ENCODE measurements at places on chromosomes 7 and 10.

GRCh38 chr10:24414597-24414996 lies 205.7 kb downstream of the KIAA1217 start:
- no peak for DNase-seq

GRCh38 chr7:40680657-40681056 lies 545.9 kb downstream of the SUGCT start:
- DNase-seq, result no peak

GRCh38 chr7:46186131-46186530 lies 265.1 kb upstream of the IGFBP3 start:
- no peak for DNase-seq

DNA sequence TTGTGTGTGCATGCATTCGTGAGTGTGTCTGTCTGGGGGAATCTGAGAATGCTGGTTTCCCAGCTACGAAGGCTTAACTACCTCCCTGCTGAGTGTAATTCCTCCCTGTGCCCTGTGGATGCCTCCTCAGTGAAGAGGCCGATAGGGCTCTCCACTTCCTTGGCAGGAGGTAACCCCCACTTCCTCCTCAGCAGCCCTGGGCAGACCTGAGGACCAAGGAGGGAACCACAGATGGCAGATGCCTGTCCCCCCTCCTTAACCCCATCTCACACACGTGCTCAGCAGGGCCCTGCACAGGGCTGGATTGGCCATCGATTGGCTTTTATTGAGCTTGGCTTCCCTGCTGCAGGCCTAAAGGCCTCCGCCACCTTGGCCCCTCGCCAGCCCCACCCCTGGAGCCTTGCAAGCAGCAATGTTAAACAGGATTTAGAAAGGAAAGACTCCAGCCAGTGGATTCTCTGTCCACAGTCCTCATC lies 45.6 kb upstream of the LRRC4 start:
- no peak for DNase-seq

- DNase-seq, result no peak
These were observed 148.8 kb downstream of the CHN2 start for GRCh38 chr7:29343399-29343798.
